ENCODE measurements at places on chromosomes 3 and 15.

DNA sequence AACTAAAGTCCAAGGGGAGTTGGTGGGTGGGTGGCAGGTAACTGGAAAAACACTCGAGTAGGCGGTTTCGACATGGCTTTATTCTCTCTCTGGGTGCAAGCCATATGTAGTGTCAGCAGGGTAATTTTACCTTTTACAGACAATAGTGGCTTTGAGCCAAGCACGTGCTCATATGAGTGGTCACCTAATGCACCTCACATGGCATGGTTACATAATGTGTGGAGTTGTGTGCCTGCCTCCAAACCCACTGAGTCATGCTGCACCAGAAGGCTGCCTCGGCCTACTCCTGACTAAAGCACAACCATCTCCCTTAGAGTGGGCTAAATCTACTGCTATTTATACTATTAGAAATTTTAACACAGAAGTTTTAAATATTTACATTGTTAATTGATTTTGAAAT, 16.5 kb downstream of the CCRL2 start:
- no peak for DNase-seq

- no peak for DNase-seq
Measured at GRCh38 chr15:42511007-42511391, 15.6 kb downstream of the SNAP23 start.

DNA sequence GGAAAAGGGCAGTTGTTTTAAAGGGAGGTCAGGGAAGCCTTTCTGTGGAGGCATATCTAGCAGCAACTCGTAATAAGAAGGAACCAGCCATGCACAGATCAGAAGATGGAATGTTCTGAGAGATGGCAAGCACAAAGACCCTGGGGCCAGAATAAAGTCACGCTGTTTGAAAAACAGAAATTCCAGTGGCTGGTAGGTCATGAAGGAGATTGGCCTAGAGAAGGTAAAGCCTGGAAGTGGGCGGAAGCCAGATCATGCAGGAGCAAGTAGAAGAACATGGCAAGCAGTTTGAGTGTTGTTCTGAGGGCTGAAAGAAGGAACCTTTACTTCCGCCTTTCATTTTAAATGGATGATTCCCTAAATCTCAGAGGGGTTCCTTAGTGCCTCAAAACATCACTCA, 208.1 kb upstream of the PPP2R3A start:
- DNase-seq: no peak

DNA sequence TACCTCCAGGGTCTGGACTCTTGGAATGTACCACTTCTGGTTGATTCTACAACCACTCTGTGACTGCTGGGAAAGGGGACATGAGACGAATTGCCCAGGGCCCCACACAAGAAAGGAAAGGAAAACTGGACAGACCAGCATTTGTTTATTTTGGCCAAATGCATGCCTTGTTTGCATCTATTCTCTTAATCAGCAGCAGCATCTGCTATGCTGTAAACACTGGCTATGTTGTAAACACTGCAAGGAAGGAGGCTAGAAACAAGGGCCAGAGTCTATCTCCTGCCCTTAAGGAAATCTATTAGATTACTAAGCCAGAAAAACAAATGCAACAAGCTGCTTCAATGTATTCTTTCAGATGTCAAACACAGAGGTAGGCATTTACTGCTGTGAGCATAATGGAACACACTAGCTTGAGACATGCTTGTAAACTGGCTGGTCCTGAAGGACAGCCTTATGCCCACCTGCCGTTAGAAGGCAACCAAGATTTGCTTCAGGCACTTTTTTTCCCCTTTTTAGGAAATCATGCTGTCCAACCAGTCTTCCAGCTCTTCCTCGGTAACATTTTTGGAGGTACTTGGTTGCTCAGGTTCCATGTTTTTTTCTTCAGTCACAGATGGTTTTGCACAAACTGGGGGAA, 102.1 kb upstream of the CHRM5 start:
- no peak for DNase-seq

GRCh38 chr3:128745742-128746141, 19.8 kb downstream of the RAB7A start:
- DNase-seq: no peak

DNA sequence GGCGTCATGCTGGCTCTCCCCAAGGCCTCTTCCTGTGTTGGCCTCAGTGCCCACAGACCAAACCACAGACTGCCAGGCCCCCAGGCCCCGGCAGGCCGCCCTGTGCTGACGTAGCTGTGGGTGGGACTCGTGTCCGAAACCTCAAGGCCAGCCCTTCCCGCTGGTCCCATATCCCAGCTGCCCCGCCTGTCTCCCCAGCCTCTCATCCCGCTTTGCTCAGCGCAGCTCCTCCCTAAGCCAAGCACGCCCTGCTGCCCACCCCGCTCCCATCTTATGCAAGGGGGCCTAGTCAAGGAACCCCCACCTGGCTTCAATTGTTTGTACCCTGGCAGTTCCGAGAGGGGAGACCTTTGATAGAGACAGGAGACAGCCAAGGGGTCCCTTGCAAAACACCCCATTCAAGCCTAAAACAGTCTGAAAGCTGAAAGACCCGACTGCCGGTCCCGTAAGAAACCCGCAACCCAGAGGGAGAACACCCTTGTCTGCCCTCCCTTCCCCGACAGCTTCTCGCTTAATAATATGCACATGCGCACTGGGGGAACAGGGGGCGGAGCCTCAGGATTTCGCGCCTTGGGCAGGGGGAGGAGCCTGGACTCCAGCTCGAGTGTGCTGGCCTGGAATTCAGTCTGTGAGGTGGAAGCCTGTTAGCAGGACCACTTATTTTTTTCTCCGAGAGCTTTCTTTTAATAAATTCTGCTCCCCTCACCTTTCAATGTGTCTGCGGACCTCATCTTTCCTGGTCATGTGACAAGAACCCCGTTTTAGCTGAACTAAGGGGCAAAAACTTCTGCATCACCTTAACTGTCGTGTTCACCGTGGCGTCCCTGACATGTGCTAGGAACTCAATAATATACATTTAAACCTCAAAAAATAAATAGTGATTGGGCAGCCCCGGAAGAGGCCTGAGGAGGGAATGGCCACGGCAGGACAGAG, 17.2 kb downstream of the TNFAIP8L3 start:
- peak; percentile 94 for DNase-seq

DNA sequence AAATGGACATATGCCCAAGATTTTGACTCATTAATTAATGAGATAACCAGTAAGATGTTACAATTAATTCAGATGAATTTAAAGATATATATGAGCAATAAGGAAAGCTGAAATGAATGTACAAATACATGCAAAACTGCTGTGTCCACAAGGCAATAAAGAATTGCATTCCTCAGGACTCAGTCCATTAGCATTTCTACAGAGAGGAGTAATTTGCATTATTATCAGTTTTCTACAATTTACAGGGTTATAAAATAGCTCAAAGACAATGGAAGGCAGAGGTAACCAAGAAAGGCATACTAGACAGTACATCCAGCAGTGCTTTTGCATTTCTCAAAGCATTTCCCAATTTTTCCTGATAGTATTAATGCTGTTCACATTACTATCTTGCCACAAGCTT, 377.1 kb upstream of the GOLIM4 start:
- no peak for DNase-seq

GRCh38 chr3:127064391-127065137, 81.6 kb downstream of the PLXNA1 start:
- DNase-seq: peak; percentile 69

DNA sequence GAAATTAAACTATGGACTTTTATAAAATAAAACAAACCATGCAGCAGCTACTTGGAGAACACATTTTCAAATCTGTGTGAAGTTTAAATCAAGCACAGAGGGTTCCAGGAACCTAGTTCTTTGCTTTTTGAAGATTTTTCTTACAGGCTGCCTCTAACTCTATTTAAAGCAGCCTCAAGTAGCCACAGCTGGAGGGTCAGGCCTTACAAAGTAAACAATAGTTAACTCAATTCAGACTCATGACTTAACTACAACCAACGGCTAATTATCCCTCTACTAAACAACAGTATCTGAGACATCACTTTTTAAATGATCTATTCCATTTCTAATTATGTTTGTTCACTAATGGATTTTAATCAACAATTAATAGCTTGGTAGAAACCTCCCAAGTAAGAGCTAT, 9.8 kb downstream of the LRIG1 start:
- DNase-seq: no peak

DNA sequence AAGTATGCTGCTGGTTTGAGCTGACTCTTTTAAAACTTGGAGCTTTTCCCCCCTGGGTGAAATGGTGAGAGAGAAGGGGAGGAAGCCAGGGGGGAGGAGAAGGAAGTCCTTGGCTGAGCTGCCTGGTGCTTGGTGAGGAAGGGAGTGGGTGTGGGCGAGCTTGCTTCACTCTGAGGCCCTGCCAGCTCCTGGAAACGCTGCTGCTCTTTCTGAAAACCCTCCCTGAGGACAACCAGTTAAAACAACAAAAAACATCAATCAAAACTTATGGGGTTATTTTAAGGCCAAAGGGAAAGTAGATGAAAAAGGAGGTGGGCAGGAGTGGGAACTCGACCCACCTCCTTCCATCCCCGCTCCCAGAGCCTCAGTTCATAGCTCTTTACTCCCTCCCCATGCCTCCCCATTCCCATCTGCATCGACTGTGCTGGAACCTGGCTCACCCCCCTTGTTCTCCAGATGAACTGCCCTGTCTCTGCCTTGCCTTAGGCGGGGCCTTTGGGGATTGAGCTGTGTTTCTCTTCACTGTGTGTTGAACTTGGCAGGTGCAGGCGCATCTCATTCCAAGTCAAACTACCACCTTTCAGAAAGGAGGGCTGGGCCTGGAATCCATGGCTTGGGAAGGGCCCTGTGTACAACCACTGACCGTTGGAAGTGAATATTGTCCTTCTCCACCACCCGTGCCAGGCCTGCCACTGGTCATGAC, 166.1 kb downstream of the ZNF621 start:
- peak; percentile 95 for DNase-seq

DNA sequence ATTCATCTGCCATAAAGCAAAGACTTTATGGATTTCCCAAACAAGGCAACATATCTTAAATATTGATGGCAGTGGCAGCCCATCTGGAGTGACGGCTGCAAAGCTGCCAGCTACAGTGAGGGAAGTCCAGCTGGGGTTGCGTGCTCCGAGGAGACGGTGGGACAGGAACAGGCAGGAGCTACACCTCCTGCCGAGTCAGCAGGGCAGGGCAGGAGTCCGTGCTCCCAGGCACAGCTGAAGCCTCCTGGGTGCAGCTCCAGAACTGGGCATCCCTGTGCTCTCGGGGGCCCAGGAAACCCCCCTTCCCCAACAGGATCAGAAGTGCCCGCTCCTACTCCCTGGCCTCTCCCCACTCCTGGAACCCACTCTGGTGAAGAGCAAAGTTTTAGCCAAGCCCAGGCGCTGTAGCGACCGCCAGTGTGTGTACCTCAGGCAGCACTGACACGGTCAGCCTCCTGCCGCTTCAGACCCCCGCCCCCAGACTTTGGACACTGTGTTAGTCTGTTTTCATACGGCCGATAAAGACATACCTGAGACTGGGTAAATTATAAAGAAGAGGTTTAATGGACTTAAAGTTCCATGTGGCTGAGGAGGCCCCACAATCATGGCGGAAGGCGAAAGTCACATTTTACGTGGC, 556.4 kb upstream of the CCDC54 start:
- DNase-seq: peak; percentile 70

- DNase-seq: no peak
Measured at GRCh38 chr3:72679540-72680198, 168.6 kb downstream of the SHQ1 start.

- no peak for DNase-seq
Measured at GRCh38 chr3:9185046-9185445, 64.4 kb downstream of the SRGAP3 start.

DNA sequence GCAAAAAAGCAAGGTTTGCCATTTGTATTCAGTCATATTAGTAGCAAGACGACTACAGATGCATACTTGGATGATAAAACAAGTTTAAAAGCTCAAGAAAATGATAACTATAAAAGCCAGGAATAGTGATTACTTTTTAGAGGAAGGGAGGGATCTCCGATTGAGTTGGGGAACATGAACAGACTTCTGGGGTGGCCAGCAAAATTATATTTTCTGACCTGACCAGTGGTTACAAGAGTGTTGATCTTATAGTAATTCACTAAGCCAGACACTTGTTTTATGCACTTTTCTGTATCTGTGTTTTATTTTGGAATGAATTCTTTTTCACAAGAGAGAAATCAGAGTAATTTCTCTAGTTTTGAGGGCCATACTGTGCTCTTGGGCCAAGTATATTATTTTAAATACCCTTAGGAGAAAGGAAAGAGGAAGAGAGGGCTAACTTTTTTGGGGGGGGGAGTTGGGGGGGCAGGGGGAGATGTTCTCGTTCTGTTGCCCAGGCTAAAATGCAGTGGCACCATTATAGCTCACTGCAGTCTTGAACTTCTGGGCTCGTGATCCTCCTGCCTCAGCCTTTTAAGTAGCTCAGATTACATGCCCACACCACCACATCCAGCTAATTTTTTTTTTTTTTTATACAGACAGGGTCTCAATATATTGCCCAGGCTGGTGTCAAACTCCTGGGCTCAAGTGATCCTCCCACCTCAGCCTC, 57.3 kb downstream of the TGFBR2 start:
- DNase-seq: no peak

DNA sequence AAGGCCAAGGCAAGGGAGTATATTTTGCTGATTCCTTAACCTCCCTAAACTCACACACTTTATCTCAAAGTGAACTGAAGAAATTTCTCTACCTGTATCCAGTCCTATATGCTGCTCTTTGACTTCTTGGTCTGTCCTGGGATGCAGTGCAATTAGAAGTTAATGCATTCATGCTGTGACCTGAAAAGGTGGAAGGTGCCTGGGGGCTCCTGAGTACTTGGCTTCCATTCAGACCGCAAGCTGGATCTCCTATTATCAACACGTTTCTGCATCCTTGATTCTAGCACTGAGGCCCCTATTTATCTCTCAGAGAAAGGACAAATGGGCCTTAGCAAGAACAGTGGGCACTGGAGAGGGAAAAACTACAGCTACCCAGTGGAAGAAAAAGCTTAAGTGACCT, 17.7 kb upstream of the CADPS start:
- no peak for DNase-seq

DNA sequence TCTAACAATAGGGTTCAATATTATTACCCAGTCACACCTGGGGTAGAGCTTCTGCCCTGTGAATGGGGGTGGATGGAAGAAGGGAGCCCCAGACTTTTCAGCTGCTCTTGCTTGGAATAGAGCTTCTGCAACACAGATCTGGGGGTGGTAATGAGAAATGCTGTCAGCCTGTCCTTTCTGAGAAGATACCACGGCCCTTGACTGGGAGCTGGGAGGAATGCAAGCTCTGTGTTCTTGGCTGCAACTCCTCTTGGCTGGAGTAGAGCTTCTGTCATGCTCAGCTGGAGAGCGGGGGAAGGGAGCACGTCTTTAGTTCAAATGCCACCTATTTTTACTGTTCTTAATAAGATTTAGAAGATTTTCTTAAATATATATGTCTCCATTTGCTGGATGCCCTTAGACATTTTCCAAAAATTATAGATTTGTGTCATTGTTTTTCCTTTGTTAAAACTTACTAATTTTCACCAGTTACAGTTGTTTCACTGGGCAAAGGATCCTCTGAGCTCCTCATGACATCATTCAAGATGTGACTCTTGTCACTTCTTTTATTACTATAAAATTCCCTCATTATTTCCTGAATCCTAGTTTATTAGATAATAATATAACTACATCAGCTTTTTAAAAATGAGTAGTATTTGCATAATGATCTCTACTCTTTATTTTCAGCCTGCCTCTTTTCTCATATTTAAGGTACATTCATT, 180.0 kb upstream of the TGFBR2 start:
- DNase-seq: peak; percentile 76
